Stimulated activated CD8-positive, alpha-beta memory T cell treated with anti-CD3 and anti-CD28 coated beads, Interleukin-4, amount 100 ng/mL, for 4 hours (primary cell): ENCODE measurements at places on chromosomes 6 and 20.

DNA sequence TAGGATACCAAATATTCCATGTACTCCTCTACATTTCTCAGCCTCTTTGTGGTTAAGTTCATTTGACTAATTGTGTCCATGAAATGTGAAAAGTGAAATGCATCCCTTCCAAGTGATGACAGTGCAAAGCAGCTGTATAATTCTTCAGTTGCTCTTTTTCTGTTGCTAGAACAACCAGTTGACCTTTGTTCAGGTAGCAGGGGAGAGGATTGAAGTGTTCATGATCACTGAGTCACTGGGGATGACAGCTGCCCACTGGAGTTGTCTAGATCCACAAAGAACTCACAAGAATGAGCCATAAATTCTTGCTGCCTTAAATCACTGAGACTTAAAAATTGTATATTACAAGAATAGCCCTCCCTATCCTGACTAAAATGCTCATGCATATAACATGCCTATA is 254.6 kb downstream of the EPHA7 start:
- DNase-seq, result no peak

- DNase-seq, result no peak
Measured at GRCh38 chr6:12293235-12293930, 3.2 kb downstream of the EDN1 start.

- DNase-seq, result peak; percentile 40
Measured at GRCh38 chr6:105781248-105781647, 304.9 kb upstream of the PRDM1 start.

DNA sequence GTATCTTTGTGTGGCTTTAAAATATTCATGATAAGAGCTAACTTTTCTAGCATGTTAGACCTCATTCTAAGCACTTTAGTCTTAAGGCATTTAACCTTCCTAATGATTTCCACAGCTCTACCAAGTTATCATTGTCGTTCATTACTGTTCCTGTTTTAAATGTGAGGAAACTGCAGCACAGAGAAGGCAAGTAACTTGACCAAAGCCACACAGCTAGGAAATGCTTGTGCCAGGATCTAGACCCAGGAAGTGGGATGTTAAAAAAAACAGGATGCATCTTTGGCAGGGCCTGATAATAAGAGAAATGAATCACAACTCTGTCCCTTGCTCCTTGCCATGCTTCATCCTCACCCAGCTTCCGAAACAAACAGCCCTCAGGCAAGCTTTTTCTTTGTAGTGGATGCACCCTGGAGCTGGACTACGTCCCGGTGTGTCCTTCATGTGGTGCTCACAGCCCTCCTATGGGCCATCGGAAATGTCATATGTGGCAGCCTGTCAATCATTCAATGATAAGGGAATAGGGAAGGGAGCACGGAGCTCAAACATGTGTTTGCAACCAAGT is 196.9 kb upstream of the RREB1 start:
- no peak for DNase-seq

- peak; percentile 15 for DNase-seq
Measured at GRCh38 chr20:47727170-47727880, 58.0 kb downstream of the SULF2 start.

- no peak for DNase-seq
Measured at GRCh38 chr6:903761-904160, 210.8 kb upstream of the EXOC2 start.

GRCh38 chr20:20237093-20237959 is 130.6 kb upstream of the INSM1 start:
- DNase-seq, result no peak
